Eye (tissue), 1 donor: ENCODE measurements at places on chromosomes 1 and 21.

DNA sequence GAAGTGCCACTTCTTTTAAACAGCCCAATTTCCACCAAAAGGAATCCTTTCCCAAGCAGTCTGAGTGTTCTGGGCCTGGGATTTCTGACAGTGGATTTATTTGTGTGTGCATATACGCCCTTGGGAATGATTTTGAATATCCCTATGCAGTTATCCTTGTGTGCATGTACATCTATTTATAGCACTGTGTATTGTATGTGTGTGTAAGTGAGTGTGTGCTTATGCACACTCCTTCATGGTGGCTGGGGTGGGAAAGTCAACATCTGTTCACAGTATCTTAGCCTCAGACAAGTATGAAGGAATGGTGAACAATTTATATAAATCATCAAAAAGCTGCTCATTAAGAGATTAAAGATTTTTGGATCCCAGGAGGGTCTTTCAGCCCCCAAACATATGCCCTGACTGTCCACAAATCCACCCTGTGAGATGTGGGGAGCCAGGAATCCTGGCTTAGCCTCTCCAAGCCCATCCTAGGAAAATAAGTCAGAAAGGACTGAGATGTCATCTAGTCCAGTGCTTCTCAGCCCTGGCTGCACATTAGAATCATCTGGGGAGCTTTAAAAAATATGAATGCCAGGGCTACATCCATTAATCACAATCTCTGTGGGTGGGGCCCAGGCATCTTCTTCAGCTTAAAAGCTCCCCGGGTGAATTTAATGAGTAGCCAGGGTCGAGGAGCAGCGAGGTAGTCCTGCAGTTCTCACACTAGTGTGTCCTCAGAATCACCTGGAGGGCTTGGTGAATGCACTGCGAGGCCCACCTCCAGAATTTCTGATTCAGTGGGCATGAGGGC lies 101.4 kb downstream of the PLXNA2 start:
- DNase-seq = no peak

- no peak for DNase-seq
These were observed 63.8 kb upstream of the PRDX6 start for GRCh38 chr1:173413271-173413707.

DNA sequence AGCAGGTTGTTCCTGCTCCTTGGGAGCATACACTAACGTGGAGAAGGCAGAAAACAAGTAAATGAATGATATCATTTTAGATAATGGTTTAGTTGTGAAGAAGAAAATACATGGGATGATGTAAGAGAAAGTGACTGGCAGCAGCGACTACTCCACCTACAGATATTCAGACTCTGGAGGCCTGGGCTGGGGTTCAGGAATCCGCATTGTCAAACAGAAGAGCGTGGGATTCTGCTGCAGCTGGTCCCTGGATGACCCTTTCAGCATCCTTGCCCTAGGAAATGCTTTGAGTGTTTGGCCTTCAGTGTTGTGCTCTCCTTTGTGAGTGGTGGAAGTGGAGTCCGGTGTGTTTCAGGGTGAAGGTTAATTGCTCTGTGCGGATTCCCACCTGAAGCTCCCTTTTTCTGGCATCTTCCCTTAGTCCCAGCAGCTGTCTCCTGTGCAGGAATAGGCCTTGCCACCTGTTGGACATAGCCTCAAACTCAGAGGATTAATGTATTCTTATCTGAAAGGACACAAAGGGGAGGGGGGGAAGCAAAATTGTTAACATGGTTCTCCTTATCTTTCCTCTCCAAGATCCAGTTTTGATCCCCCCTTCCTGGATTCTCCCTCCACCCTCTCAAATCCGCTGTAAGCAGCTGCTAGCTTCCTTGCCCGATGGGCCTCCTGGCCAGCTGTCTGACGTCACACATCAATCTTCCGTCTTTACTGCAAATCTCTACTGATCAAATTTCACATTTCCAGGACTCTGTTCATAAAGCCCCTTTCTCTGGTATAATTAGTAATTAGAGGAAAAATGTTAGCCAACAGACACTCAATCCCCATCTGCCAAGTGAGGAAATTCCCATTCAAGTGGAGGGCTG lies 68.3 kb upstream of the SPAG17 start:
- DNase-seq = peak; percentile 54

- DNase-seq = no peak
These were observed 30.0 kb downstream of the CACHD1 start for GRCh38 chr1:64499966-64500365.

GRCh38 chr1:28136922-28137613 lies 39.4 kb downstream of the PTAFR start:
- DNase-seq = no peak

- DNase-seq = peak; percentile 43
These were observed 3.5 kb downstream of the MYCL start for GRCh38 chr1:39898191-39898590.

- peak; percentile 48 for DNase-seq
These were observed at the start of gene TMEM61 for GRCh38 chr1:54980528-54981241. Gene TMEM61, plus strand, starts transcription at chr1:54980628. Its CDS starts 438 bp downstream, at chr1:54981066.

DNA sequence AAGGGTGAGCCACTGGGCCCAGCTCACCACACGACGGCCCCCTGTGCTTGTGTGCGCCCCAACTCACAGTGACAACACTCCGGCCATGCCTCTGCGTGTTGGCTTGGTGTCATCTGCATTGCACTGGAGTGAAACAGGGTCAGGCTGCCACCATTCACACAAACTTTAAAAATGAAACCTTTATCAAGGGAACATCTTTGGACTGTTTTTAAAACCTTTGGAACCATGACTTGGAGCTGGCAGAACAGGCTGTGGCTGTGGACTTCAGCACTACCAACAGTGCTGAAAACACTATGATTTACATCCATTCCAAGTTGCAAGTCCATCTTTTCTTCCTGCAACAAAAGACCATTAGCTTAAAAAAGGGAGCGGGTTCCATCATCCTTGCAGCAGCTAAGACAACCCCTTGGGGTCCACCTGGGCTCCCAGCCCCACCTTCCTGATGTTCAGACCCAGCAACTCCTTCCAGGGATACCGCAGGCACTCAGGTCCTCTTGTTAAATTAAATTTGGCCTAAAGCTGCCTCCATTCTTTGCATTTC lies 25.6 kb downstream of the POFUT2 start:
- DNase-seq = no peak

- DNase-seq = peak; percentile 54
These were observed 45.3 kb upstream of the CTBS start for GRCh38 chr1:84619383-84620102.

DNA sequence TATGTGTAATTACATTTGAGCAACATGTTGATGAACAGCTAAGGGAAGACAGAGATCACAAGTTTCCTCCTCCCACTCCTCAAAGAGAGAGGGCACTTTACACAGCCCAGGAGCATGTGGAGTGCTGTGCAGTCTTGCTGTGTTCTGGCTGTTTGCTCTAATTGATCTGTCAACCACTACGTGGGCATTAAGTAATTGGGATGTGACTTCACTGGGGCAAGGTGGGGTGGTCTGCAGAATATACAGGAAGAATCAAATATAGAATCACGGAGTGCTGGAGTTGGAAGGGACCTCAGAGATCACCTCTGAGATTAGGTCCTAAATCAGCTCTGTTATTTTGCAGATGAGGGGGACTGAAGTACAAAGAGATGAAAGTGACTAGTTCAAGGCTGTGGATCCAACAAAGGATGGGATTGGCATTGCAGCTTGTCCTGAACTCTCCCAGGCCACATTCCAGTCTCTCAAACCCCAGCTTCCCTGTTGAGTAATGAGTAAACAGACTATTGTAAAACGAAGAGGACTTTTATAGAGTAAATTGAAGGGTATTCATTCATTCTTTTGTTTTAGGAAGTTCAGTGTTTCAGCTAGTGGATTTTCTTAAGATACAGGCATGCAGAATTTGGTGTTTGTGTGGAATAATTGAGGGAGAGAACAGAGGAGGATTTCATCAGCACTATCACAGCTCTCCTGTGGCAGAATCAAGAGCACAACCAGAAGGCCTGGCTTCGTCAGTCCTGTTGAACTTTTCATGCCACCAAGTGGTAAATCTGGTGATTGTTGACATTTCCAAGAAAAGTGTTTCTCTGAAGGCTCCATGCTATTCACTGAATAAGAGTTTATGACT lies 22.4 kb downstream of the NOS1AP start:
- DNase-seq = peak; percentile 54

DNA sequence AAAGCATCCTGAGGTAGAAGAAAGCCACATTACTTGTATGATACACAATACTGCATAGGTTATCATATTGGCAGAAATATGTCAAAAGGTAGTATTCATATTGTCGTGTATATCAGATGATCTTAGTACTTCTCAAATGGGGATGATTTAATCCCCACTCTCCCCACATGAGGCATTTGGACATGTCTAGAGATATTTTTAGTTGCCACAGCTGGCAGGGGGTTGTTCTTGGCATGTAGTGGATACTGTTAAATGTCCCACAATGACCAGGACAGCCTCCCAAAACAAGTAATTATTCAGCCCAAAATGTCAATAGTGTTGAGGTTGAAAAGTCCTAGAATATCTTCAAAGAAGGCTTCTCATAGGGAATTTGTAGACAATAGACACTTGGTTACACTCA lies 162.8 kb downstream of the NEGR1 start:
- no peak for DNase-seq

DNA sequence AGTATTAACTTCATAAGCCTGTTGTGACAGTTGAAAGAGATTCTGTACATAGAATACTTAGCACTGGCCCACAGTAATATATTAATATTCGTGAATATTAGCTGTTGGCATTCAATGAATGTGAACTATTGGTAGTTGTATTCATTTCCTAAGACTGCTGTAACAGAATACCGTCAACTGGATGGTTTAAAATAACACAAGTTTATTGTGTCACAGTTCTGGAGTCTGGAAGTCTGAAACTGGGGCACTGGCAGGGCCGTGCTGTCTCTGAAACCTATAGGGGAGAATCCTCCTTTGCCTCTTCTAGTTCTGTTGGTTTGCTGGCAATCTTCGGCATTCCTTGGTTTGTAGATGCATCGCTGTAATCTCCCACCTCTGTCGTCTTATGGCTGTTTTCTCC lies 47.5 kb downstream of the OLFML3 start:
- no peak for DNase-seq

GRCh38 chr1:151165281-151165737 lies 393 bp downstream of the LYSMD1 start:
- DNase-seq = no peak

- no peak for DNase-seq
These were observed 23.2 kb upstream of the TMEM222 start for GRCh38 chr1:27298632-27299384.

GRCh38 chr1:239368436-239369109 lies 17.8 kb upstream of the CHRM3 start:
- no peak for DNase-seq

DNA sequence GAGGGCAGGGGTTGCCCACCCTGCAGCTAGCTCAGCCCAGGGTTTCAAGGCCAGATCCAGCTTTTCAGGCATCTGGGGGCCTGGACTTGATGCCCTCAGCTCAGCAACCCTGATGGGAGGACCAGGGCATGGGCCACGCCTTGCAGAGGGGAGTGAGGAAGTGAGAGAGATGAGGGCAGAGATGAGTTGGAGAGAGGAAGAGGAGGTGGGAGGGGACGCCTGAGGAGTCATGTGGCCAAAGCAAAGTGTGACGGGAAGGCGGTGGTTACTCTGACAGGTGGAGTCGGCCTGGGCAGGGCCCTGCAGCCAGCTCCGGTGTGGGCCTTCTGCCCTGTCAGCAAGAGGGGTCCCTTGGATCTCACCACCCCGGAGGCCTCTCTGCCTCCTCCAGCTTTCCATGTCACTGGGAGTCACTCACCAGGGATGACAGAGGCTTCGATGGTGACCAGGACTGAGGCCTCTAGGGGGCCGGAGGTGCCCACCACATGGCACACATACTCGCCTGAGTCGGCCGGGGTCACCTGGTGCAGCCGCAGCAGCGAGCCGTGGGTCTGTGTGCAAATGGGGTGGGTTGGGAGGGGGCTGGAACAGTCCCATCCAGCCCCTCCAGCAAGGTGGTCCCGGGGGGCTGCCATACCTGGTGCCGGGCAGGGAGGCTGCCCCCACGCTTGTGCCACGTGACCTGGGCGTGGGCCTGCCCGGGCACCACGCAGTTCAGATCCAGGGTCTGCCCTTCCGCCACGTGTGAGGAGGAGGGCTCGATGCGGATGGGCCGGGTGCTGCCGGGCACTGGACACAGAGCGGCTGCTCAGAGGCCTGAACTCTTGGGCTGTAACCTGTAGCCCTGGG lies 40.4 kb downstream of the LDLRAD2 start:
- DNase-seq = no peak

DNA sequence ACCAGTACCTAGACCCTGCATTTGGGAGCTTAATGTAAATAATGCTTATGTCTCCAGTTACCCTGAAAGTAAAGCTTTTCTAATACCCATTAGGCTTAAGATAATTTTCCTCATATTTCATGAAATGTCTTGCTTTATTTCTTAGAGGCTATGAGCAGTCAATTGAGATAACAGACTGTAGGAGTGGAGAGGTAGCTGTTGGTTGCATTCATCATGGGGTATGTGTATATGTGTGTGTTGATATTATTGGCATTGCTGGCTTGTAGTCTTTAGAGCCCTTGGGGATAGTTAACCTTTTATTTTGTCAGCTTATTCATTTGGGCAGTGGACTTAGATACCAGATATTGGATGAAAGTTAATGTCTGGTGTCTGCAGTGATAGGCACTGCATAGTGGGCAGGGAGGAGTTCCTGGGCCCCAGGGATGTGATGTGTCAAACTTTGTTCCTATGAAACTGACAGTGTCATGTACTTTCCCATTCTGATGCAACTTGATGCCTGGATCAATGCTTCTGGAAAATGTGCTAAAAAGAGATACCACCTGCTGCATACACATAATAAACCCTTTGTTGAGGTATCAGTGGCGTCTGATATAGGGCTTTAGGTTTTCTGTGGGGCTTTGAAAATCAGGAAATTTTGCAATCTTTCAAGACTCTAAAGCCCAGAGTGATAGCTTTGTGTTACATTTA lies 83.9 kb downstream of the MAST2 start:
- no peak for DNase-seq

DNA sequence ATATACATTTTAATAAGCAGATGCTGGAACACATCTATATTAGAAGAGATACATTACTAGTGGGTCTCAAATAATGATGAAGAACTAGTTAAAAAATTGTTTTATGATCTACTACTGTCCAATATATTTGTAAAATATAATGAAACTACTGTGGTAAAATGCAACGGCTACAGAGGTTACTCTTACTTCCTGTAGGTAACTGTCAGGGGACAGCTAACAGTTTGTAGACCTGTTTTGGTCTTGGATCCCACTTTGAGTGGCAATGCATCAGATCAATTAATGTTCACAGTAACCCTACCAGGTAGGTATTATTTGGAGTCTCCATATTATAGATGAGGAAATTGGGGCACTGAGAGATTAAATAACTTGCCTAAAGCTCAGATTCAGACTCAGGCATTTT lies 26.7 kb upstream of the MYSM1 start:
- no peak for DNase-seq

- no peak for DNase-seq
These were observed 35.9 kb downstream of the TMCC2 start for GRCh38 chr1:205263580-205264190.
